ENCODE measurements at places on chromosomes 3 and 15.
A peak's percentile ranks its signal among the peaks of the same experiment; 100 is the strongest.

GRCh38 chr3:154904328-154904727 lies 175.8 kb upstream of the MME start:
- DNase-seq = no peak

- no peak for DNase-seq
Observed at GRCh38 chr15:49619226-49619625, 1.4 kb downstream of the FAM227B start.

DNA sequence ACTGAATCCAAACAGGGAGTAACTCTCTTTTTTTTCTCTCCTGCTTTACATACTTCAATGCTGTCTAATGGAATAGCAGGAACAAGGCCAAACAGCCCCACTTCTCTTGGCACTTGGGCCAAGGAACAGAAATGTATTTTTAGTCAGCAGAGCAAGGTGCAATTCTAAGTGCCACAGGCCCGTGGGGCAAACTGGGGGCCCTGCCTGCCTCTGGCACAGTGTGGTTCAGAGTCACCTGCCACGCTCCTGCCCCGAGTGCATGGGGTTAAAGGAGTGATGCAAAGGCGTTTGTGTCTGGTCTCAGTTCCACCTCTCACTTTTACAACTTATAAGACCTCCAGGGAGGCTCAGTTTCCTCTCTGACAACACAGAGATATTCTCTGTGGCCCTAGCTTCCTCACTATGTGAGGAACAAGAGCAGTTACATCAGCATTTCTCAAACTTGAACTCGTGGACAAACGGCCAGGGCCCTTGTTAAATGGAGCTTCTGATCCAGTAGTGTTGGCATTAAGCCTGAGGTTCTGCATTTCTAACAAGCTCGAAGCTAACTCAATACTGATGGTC lies 51.3 kb downstream of the LRIG1 start:
- no peak for DNase-seq

DNA sequence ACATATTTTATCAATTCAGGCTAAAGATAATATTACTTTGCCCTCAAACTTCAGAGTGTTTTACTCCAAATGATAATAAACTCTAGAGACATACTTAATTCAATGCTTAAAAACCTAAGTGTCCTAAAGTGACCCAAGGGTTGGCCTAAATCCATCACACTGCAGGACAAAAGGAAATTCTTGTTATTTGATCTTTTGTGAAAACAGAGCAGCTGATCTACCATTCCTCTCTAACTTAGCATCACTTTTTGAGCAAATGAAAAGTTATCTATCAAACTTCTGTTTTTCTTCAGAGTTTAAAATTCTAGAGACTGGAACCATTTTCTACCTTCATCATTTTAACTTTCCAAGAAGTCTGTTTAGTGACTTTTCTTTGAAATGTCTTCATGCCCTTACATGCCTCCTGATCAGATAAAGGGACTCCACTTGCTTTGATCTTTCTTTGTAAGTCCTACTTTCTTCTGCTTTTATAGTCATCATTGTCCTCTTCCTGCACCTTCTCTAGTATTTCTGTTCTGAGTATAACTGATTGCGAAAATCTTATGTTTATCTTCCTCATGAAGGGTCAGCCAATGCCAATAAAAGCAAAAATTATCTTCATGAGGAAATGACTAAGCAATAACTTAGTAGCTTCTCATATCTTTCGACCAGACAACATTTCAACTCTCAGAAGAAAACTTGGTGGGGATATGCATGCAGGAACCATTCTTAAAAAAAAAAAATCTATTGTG lies 378.7 kb upstream of the TGFBR2 start:
- no peak for DNase-seq

DNA sequence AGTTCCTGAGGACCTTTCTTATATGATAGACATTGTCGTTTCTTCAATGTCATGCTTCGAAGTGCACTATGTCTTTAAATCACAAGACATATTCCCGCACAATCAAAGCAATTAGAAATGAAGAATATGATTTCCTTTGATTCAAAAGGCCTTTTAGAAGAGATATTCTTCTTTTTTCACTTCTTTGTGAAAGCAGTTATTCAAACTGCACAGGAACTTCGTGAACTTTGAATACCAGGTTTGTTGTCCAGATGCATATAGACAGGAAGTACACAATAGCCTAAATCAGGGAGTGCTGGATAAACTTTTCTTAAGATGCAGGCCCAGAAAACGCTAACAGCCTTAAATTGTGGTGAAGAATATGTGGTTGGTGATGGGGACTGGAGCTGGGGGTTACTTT lies 591.1 kb upstream of the NAALADL2 start:
- no peak for DNase-seq

GRCh38 chr3:160130950-160131349 lies 94.3 kb upstream of the C3orf80 start:
- DNase-seq = no peak

- peak; percentile 34 for DNase-seq
Observed at GRCh38 chr3:169147238-169148008, 516.1 kb downstream of the MECOM start.

DNA sequence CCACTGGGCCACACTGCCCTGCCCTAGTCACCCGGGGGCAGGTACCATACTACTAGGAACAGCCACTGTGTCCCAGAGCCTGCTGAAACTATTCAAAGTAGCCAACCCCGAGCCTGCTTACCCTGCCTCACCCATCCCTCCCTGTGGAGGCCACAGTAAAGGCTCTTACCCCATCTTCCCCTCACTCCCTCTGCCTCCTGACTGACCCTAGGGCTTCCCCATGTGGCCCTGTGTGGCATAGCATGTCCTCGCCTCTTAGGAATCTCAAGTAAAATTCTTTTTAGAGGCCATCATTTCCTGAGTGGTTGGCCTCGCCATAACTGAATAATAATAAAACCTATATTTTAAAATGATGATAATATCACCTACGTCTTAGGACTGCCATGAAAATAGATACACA lies 112.2 kb upstream of the SLC6A11 start:
- DNase-seq = no peak

- no peak for DNase-seq
Observed at GRCh38 chr3:1374471-1374870, 281.6 kb downstream of the CNTN6 start.

- DNase-seq = no peak
Observed at GRCh38 chr15:57102858-57103257, 184.4 kb downstream of the TCF12 start.

DNA sequence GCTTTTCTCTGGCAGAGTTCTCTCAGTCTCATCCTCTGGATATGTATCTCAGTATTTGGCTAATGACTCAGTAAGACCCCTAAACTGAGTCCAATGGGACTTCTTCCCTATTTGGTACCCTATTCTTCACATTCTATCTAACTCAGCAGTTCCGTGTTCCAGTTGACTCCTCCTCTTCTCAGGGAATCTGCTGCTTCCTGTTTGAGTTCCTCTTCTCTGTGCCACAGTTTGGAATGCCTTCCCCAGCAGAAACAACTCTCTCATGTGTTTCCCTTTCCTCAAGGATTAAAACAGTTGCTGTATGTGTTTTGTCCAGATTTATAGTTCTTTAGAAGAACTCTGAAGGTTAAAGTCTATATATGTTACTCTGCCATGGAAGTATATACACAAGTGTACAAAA lies 344.0 kb upstream of the RARB start:
- DNase-seq = no peak

GRCh38 chr15:75452364-75452864 lies 924 bp upstream of the SIN3A start:
- DNase-seq = peak; percentile 49

DNA sequence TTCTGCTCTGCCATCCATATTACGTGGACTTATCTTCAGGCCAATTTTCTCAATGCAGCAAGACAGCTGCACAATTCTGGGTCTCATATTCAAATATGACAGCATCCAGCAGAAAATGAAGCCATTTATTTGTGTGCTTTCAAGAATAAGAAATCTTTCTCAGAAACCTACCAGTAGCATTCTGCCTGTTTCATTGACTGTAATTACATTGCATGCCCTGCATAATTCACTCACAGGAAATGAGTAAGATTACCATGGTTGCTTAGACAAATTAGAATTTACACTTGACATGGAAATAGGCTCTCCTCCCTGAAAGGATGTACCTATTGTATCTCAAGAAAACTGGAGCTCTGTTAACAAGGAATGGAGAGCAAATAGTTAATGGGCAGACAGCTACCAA lies 346.6 kb upstream of the DCBLD2 start:
- DNase-seq = no peak

DNA sequence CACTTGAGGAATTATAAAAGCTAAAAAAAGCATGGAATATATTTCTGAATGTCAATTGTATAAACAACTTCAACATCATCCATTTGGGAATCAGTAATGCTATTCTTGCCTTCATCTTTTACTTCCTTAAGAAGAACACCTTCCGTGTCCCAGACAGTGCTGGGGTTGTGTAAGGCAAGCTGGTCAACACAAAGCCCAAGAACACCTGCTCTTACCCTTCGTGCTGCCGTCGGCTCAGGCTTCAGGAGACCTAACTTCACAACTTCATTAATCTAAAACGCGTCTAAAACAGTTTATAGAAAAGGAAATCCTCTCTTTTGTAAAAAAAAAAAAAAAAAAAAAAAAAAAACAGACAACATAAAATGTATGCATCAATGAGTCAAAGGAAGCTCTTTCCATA lies 81.3 kb downstream of the ABI3BP start:
- DNase-seq = no peak

GRCh38 chr3:12750658-12751071 lies 8.4 kb downstream of the TMEM40 start:
- no peak for DNase-seq

DNA sequence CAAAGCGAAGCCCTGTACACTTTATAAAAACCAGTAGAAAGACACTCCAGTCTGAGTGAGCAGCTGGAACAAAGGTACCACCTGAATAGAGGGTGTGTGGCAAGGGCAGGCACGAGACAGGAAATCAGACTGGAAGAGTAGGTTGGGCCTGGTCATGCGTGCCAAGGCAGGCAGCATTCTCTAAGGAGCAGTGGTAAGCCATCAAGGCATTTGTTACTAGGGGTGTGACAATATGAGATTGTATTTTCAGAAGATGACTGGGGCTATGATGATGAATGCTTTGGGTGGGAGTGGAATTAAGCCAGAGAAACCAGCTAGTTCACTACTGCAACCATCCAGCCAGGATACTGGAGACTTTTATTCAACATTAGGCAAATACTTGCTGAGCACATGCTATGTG lies 5.0 kb downstream of the JMJD7 start:
- no peak for DNase-seq

DNA sequence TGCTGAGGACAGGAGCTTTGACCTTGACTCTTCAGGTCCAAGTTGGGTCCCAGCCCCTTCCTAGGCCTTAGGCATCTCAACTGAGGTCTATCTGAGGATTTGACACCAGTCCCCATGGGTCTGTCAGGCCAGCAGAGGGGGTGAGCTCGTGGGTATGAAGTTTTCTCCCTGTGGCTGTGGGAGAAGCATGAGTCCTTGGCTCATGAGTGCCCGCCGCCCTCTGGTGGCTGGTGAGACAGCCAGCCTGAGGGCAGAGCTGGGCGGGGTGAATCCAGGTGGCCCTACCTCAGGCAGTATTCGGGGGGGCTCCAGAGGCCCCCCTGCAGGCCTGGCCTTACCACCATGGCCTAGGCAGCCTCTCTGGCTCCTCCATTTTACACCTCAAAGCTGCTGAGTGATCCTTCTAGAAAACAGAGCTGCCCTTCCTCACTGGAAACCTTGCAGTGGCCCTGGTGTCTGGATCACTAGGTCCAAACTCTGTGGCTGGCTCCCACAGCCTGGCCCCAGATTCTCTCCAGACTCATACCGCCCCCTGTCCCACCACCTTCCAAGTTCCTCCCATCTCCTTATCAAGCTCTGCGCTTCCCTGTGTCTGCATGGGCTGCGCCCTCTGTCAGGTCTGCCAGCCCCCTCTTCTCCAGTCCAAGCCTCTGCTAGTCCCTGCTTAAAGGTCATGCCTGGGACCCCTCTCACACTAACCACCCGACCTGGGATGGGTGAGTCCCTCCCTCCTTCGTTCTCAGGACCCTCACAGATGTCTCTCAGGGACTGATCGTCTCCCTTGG lies 16.1 kb downstream of the SH2D7 start:
- DNase-seq = peak; percentile 48

DNA sequence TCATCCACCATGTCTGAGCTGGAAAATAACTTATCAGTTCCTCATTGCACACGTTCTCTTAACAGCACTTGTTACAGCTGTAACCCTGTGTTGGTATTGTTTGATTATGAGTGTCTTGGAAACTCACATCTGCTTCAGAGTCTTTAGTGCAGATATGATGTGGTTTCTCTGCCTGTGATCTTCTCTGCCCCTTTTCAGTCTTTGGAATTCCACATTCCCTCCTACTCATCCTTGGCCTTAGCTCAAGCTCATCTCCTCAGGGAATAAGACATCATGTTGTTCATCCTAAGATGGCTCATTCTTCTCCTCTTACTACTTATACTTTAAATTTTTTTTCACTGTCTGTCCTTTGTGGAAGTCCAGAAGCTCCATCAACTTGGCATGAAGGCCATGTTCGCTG lies 77.7 kb downstream of the SYNPR start:
- no peak for DNase-seq

DNA sequence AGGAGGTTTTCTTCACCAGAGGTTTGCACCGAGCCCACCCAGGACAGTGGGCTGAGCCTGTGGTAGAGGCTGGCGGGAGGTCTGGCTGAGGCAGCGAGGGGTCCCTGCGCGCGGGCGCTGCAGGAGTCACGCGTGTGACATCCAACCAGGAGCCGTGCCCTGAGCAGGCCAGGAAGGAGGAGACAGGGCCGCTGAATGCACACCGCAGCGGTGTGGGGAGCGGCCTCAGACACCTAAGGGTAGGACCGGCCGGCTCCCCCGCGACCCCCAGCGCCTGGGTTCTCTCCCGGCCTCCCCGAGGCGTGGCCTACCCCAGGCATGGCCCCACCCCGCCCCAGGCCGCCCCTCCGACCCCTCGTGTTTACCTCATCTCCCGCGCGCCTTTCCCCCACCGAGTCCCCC lies 412 bp downstream of the SLC41A3 start:
- no peak for DNase-seq

- DNase-seq = no peak
Observed at GRCh38 chr3:10962481-10963036, 30.0 kb upstream of the SLC6A1 start.

- DNase-seq = no peak
Observed at GRCh38 chr3:56915966-56916586, 114.3 kb upstream of the ARHGEF3 start.

DNA sequence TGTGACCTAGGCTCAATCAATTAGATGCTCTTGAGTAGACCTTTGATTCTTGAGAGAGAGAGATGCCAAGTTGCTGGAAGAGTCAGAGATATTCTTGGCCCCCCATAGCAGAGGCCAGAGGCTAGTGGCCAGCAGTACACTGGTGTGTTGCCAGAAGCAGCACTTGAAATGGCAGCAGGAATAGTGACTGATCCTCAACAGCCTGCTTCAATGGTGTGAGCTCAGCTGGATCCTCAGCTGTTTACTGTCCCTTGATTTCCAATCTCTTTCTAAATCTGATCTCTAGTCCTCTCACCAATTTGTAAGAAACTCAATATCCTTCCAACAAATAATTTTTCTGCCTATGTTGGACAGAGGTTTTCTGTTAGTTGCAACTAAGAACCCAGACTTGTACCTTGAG lies 170.3 kb upstream of the CCDC54 start:
- no peak for DNase-seq

GRCh38 chr3:44762170-44762677 lies 630 bp downstream of the KIF15 start:
- no peak for DNase-seq
